Stimulated activated naive CD8-positive, alpha-beta T cell treated with anti-CD3 and anti-CD28 coated beads, Interleukin-15, Interleukin-2, amounts not matched to agents 100 U/mL and 50 U/mL, for 24 hours (primary cell): ENCODE measurements at places on chromosomes 13 and 19.

DNA sequence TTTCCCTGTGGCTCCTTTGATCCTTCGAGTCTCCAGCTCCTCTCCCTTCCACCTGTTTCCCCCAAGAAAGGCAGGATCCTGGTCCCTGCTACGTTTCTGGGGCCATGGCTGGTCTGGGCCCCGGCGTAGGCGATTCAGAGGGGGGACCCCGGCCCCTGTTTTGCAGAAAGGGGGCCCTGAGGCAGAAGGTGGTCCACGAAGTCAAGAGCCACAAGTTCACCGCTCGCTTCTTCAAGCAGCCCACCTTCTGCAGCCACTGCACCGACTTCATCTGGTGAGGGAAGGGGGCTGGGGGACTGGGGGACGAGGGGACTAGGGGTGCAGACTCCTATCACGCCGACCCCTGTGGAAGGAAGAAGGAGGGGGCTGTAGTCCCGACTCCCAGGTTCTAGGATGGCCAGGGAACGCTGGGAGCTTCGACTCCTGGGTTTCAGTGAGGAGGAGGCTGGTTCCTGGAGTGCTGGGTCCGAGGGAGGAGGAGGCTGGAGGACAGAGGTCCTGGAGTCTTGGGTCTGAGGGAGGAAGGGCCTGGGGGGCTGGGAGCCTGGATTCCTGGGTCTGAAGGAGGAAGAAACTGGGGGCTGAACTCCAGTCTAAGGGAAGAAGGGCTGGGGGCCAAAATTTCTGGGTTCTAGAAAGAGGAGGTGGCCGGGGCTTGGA lies 524 bp downstream of the PRKCG start:
- DNase-seq: no peak

GRCh38 chr13:113815151-113816058 lies 48.5 kb downstream of the GAS6 start:
- peak; percentile 33 for DNase-seq

- DNase-seq: no peak
Measured at GRCh38 chr13:99008577-99008976, 30.7 kb upstream of the DOCK9 start.

- DNase-seq: peak; percentile 80
Measured at GRCh38 chr13:114132419-114133121, at the start of gene RASA3. Gene RASA3 (minus strand): TSS chr13:114132623. CDS start chr13:114132489, 134 bp downstream.

DNA sequence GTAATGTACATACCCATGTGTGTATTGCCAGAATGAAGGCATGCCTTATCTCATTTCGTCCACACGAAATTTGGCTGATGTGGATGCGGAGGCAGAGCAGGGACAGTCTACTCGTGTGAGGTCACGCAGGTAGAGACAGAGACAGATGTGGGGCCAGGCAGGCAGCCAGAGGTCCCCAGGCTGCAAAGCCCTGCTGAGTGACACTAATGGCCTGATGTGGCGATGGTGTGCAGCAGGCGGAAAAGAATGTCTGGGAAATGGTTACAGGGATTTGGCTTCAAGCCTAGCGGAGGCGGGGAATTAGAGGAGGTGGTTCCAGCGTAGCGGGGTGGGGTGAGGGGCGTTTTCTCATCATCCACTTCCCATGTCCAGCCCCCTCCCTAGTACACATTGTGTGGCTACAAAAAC lies 4.2 kb upstream of the IZUMO2 start:
- no peak for DNase-seq

- DNase-seq: no peak
Measured at GRCh38 chr19:1849886-1850398, 1.7 kb upstream of the REXO1 start.

- no peak for DNase-seq
Measured at GRCh38 chr13:31790992-31791391, 51.7 kb downstream of the RXFP2 start.

DNA sequence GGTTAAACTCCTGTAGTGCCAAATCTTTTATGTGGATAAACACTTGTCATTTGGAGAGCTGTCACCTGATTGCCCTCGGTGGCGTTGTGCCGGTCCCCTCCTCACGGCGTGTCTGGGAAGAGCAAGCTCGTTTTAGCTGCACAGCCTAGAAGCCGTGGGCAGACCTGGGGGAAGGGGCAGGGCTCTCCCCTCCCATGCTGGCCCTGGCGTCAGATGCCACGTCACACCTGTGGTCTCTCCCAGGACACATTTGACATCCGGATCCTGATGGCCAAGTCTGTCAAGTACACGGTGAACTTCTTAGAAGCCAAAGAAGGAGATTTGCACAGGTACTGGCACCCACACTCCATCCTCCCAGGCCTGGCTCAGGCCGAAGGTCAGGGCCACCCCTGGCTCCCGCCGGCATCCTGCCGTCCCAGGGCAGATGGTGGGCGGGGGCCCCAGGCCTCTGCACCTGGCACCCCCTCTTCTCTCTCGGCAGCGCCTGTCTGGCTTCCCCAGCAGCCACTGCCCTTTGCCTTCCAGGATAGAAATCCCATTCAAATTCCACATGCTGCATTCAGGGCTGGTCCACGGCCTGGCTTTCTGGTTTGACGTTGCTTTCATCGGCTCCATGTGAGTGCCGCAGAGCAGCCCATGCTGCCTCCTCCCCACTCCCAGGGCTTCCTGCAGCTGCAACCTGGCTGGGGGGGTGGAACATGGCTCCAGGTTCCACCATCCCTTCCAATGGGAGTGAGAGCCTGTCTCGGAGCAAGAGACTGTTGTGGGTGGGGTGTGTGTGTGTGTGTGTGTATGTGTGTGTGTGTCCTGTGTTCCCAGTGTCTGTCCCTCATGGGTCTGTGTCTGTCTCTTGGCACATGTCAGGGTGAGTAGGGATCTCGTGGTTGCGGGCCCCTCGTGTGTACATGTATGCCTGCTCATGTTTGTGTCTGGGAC lies 8.8 kb downstream of the YIPF2 start:
- DNase-seq: no peak

GRCh38 chr13:42106998-42107397 lies 58.5 kb downstream of the DGKH start:
- no peak for DNase-seq

GRCh38 chr13:108361769-108362168 lies 92.3 kb downstream of the TNFSF13B start:
- no peak for DNase-seq

DNA sequence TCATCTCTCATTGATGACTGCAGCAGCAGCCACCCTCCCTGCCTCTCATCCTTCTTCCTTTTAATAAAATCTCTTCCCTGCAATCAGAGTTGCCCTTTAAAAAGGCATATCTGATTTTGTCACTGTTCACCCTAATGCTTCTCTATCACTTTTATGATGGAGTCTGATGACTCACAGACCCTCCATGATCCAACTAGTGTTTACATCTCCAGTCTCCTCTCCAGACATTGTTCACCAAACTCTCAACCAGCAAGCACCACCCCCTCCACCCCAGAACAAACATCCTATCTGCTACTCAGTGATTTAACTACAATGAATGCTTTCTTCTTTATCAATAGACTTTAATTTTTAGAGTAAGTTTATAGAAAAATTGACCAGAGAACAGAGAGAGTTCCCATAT lies 59.5 kb downstream of the TNFSF11 start:
- no peak for DNase-seq

DNA sequence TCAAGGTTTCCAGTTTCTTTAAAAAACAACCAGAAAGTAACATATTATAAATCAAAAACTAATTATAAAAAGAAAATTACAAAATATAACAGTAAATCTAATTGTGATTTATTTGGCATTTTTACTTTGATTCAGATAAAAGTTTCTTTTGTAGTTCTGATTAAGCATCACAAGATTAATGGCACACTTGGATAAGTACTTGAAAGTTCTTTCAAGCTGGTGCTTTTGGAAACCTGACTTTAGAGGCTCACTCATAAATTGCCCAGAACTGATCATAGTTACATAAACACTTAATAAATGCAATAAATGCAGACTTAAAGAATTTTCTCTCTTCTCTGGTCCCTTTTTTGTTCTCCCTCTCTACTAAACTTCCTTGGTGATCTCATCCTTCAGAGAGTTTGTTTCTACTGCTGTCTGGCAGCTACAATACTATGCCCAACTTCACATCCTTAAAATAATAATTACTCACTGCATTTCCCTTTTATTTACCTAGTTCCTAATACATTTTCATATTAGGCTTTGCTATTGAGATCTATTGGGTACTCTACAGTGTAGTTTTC lies 1417.0 kb downstream of the EFNB2 start:
- no peak for DNase-seq

DNA sequence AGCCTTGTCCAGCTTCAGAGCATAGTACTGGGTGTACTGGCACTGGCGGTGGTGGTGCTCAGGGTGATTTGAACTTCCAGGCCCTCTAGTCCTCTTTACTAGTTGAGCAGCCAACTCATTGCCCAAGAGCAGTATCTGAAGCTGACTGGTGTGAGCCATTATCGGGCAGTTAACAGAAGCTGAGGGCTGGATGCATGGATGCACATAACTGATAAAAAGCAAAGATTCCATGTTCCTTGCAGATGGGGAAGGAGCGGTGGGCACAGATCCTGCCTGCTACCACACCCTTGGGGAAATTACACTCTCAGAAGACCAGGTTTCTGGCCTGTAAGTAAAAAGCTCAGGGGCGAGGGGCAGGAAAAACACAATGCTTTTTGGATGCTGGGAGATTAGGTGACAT lies 499.4 kb upstream of the ARGLU1 start:
- no peak for DNase-seq

DNA sequence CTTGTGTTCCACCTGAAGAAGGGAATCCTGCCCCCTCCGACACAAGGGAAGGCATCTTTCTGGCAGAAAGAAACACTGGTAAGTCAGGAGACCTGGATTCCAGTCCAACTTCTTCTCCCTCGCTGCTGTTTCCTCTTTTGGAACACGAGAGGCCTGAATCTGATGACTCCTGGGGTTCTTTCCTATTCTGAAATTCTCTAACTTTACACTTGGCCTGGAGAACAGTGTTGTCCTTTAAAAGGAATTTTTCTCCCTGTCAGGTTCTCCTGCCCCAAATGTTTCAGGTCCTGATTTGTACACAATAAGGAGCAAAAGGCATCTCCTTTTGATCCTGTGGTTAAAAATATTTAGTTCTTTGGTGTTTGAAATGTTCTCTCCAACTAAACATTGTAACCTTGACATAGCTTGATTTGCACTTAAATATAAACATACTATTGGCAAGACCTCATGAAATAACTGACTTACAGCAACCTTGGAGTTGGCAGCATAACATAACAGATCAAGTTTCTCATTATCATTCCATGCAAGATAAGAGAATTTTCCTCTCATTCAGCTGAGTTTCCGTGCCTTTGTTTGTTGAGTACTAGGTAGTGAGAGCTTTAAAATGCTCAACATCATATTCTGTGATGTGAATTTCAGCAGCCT lies 244.8 kb downstream of the COG6 start:
- DNase-seq: no peak

GRCh38 chr19:2488942-2489731 lies 13.2 kb downstream of the GADD45B start:
- peak; percentile 36 for DNase-seq

DNA sequence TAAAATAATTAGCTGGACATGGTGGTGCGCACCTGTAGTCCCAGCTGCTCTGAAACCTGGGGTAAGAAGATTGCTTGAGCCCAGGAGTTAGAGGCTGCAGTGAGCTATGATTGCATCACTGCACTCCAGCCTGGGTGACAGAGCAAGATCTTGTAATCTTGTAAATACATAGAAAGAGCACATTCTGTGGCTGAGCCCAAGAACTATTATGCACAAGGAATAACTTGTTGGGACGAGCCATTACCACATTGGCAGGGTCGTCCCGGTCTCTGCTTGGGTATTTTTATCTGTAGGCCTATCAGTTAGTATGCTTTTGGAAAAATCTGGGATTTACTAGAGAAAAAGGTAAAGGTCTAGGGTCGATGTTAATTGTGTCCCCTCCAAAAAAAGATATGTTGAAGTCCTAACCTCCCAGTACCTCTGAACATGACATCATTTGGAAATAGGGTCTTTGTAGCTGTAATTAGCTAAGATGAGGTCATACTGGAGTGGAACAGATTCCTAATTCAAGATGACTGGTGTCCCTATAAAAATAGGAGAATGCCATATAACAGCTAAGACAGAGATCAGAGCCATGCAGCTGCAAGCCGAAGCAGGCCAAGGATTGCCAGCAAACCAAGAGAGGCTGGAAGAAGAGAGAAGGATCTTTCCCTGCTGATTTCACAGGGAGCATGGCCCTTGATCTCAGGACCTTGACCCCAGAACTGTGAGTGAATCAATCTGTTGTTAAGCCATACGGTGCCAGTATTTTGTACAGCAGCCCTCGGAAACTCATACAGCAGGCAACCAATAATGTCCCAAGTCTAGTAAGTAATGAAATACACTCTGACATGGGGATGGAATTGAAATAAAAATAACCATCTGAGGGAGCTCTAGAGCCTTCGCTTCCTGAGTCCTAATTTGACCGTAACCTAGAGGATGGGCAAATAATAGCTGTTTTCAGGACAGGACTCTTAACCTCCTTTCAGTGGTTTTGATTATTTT lies 77.0 kb downstream of the TM9SF2 start:
- DNase-seq: no peak

GRCh38 chr13:79681069-79681468 lies 200.1 kb downstream of the NDFIP2 start:
- no peak for DNase-seq

- no peak for DNase-seq
Measured at GRCh38 chr19:1267477-1268225, 1.5 kb upstream of the CIRBP start.

DNA sequence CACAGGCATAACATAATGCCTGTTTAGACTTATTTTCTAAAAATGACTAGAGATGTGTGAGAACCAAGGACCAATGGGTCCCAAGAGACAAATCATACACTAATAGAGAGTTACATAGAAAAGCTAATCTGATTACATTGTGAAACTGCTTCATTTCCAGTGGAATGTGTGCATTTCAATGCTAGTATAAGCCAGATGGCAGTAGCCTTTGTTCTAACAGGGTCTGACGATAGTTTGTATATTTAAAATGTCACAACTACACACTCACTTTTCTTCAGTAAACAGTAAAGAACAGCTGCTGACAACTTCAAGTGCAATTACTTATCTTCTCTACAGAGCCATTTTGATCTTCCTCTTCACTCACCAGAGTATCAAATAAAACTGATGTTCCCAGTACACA lies 4.3 kb upstream of the SLITRK5 start:
- DNase-seq: no peak

DNA sequence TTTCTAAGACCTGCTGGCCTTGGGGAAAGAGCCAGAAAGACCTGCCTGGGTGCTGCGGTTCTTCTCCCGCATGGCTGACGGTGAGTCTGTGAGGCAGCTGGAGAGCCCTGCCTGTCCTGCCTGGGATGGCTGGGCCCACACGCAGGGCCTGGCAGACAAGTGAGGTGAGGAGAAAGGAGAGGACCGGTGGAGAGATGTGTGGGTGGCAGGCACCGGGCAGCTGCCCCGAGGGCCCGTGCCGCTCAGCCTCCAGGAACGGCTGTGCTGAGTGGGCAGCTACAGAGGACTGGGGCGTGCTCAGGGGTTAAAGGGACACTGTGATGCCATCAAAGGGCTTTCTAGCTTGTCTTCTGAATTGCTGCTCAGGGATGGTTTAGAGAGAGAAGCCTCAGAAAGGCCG lies 53.8 kb downstream of the MLLT1 start:
- DNase-seq: no peak
